ENCODE measurements at places on chromosomes 2 and 18.

- no peak for DNase-seq
Observed at GRCh38 chr2:31246184-31246852, 12.4 kb downstream of the EHD3 start.

DNA sequence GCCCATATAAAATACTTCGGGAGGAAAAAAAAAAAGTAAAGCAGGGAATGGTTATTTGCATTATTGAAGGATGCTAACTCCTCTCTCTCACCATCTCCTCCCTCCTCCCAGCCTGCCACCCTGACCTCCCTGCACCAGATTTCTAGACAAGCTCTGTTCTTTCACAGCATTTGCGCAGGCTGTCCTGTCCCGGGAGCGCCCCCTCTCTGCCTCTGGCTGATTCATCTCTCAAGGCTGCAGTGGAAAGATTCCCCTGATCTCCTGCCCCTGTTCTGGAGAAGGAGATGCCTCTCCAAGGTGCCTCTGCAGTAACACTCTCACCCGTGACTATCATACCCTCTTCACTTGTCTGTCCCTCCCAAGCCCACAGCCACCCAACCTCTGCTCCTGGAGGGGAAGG lies 38.5 kb downstream of the COL4A4 start:
- DNase-seq: no peak

- DNase-seq: no peak
Observed at GRCh38 chr18:63233334-63233733, 86.2 kb downstream of the BCL2 start.

GRCh38 chr2:69250981-69251380 lies 136.0 kb downstream of the GFPT1 start:
- DNase-seq: no peak

GRCh38 chr2:5942204-5942603 lies 250.0 kb downstream of the SOX11 start:
- DNase-seq: no peak

DNA sequence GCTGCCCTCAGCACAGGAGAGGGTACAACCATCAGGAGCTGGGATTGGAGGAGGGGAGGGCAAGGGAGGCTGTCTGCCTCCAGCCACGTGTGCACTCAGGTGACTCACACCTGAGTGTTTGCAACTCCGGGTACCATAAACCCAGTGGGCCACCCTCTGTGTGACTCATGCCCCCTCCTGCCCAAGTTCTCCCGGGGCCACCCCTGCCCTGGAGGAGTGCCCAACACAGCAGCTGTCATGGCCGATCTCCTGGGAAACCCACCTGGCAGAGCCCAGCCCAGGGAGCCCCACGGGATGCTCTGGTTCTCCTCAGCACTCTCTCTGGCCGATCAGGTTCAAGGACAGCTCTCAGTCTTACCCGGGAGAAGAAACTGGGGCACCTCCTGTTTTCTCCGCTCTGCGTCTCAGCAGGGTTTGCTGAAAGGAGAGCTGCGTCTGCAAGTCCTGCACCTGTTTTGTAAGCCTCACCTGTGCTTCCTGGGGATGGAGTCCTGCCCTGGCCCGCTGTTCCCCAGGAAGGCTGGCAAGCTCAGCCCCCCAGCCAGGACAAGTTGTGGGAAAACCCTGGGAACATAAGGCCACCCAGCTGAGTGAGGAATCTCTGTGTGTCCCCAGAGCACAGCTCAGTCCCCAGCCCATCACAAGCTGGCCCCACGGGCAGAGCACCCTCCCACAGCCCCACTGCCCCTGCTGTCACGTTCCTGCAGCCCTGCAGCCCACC lies 44.0 kb upstream of the UBE2F start:
- no peak for DNase-seq

GRCh38 chr2:46230115-46230571 lies 67.1 kb upstream of the EPAS1 start:
- DNase-seq: no peak

DNA sequence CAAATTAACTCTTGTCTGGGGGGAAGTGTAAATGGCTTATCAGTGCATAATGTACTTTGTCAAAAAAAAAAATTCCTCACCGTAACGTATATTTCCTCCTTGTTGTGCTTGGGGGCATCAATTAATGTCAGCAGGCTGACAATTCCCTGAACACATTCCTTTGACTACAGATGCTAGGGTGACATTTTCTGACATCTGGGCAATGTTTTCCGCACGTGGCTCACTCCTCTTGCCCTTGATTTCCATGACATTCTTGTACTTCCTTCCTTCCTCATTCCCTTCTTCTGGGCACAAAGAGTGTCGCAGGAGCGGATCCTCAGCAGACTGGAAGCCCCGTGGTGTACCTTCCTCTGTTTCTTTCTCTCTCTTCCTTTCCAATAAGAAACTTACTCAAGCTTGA lies 173.7 kb downstream of the SP3 start:
- DNase-seq: no peak

- DNase-seq: no peak
Observed at GRCh38 chr2:103139628-103140268, 377.9 kb downstream of the TMEM182 start.

- no peak for DNase-seq
Observed at GRCh38 chr2:16326711-16327300, 338.8 kb downstream of the CYRIA start.

- DNase-seq: no peak
Observed at GRCh38 chr2:143525402-143525860, 396.2 kb downstream of the ARHGAP15 start.

GRCh38 chr18:10680271-10680596 lies 154.4 kb downstream of the NAPG start:
- DNase-seq: no peak

DNA sequence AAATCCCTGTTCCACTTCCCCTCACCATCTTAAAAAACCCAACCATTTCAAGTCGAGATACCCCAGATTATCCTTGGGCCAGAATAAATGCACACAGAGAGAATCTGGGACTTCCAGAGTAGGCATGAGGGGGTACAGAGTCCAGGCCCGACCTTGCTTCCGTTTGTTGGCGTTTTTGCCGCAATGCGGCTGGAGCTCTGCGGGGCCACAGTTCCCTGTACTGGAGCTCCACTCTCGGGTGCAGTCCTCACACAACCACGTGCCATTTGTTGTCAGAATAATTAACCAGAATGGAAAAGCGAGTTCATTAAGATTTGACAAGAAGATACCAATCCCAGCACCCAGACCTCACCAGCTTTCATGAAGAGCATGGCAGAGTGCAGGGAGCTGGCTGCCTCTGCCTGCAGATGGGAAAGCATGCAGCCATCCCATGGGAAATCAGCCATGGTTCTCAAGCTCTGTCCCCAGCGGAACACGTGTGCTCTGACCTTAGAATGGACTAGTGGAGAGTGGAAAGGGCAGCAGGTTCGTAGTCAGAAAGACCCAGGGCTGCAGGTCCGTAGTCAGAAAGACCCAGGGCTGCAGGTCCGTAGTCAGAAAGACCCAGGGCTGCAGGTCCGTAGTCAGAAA lies 472.8 kb downstream of the EIPR1 start:
- DNase-seq: no peak

GRCh38 chr18:31740180-31740579 lies 20.5 kb downstream of the SLC25A52 start:
- no peak for DNase-seq

DNA sequence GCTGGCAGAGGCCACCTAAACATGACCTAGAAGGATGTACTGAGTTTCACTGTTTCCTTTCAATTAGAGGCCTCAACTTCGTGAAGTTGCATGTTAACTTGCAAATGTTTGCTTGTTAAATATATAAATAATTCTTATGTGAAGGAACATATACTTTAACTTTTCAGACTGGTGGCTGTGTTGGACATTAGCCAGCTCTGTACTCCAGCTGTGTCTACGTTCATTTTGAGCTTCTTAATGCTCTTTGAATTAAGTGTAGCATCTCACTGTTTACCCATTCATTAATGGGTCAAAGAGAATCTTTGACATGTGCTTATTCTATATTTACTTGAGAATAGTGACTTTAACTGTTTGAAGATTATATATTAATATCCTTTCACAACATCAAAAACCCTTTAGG lies 823.2 kb upstream of the ID2 start:
- DNase-seq: peak; percentile 5

GRCh38 chr2:65144571-65144970 lies 14.7 kb upstream of the RAB1A start:
- DNase-seq: no peak

- DNase-seq: peak; percentile 45
Observed at GRCh38 chr2:236572482-236572881, 2.9 kb downstream of the ACKR3 start.

- DNase-seq: no peak
Observed at GRCh38 chr2:241463276-241464135, 44.9 kb downstream of the STK25 start.

DNA sequence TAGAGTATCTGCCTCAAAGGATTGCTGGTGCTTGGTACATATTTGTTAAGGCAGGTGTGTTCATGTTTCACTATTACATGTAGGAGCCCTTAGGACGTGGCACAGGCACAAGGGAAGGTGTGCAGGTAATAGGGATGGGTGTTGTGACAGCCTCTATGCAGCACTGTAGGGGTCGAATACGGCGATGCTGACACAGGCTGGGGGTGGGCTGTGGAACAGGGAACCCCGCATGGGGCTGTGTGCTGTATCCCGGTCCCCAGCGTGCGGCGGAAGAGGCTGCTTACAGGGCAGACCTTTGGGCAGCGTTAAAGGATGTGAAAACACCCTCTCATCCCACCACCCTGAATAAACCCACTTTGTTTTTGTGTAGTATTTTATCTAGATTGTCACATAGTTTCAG lies 21.5 kb downstream of the B3GNT2 start:
- DNase-seq: no peak

GRCh38 chr2:30516166-30516565 lies 69.1 kb downstream of the LCLAT1 start:
- no peak for DNase-seq

- DNase-seq: no peak
Observed at GRCh38 chr18:13558124-13558523, 168.2 kb downstream of the FAM210A start.

DNA sequence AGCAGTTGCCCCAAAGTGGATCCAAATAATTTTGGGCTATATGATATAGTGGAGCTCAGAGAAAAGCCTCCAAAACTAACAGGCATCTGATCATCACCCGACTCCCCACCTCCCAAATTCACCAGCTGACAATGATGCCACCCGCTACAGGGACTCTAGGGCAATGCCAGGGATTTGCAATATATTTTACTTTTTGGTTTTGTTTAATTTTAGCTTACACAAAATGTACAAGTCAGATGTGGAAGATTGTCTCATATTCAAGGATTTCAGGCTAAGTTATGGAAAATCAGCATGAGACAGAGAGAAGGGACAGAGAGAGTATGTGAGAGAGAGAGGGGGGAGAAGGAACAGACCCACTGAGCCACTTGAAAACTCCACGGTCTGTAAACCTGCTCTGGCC lies 187.4 kb downstream of the TMEM247 start:
- no peak for DNase-seq

- DNase-seq: no peak
Observed at GRCh38 chr2:23589739-23590138, 204.8 kb downstream of the KLHL29 start.

DNA sequence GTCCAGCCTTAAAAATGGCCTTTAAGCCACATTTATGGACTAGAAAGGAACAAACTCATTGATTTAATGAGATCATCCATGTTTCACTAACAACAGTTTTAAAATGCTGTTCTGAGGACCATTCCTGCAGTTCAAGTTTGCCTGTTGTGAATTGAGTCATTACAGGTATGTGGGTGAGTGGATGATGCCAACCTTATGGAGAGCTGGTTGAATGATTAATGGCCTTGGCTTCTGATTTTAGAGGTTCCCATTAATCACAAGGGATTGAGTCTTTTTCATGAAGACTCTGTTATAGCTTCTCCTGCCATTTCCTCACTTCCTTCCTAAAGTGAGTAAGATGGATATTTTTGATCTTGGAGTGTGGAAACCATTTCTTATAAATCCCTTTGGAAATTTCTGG lies 459.8 kb upstream of the SLC14A2 start:
- DNase-seq: no peak

DNA sequence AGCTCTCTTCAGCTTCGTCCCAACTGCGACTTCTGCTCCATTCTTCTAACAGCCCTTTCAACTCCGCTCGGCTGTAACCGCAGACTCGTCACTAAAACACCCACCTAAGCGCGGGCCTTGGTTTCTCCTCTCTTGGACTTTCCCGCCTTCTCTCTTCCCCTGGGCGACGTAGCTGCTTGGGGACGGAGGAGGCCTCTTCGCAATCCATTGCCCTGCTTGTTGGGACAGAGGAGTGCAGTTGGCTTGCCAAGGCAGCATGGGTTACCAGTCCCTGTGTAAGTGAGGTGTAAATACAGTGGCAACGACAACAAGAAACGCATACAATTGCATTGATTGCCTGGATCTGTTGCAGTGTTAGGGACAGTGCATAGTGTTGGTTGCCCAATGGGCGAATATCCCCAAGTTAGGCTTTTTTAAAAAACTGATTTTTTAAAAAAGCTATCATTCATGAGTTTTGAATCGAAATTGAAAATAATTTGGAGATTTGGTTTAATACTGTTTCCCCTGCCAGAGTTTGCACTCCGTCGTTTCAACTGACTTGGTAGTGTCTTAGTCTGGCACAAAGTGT lies 484 bp upstream of the DARS1 start:
- DNase-seq: no peak

DNA sequence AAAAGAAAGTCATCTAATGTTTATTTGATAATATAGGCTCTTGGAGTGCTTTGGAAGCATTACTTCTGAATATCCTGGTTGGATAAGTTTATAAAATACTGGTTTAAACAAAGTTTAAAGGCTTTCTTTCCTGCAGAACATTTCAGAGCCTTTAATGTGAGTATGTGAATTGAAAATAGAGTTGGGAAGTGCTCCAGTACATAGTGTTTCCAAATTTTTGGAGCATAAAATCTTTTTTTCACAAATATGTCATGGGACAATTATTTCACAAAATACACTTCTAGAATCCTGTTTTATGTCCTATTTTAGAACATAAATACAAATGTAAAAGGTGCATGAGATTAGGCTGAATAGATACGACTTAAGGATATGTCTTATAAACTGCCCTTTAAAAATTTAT lies 158.9 kb upstream of the HNRNPA3 start:
- no peak for DNase-seq

GRCh38 chr18:12377556-12378197 lies 650 bp upstream of the AFG3L2 start:
- DNase-seq: no peak

GRCh38 chr2:70854411-70854810 lies 18.8 kb upstream of the CD207 start:
- no peak for DNase-seq

- DNase-seq: no peak
Observed at GRCh38 chr2:168003876-168004275, 243.5 kb downstream of the STK39 start.

DNA sequence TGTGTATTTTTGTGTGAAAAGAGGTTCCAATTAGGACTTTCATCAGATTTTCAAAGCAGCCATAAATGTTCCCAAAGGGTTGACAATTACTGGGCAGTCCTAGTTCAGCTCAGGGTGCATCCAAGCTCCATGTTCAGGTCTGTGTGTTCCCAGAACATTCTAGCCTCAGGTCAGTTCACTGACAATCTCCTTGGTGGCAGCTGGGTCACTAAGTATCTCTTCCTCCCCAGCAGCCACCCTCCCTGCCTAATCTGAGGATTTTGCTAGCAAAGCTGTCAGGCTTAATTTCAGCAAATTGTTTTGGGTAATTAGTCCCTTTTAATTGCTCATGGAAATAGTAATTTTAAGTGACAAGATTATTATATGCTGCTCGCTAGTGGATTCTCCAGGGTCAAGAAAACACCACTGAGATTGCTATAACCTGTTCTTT lies 29.8 kb downstream of the UPP2 start:
- DNase-seq: no peak

Data from NCI-H510A treated with DMSO at 0.1 percent for 48 hours (cell line).